ENCODE measurements at places on chromosomes 11 and 22.

GRCh38 chr22:25969901-25970300, 199.4 kb upstream of the SEZ6L start:
- no peak for DNase-seq

- no peak for DNase-seq
These were observed 8.8 kb upstream of the MED17 start for GRCh38 chr11:93775289-93775688.

DNA sequence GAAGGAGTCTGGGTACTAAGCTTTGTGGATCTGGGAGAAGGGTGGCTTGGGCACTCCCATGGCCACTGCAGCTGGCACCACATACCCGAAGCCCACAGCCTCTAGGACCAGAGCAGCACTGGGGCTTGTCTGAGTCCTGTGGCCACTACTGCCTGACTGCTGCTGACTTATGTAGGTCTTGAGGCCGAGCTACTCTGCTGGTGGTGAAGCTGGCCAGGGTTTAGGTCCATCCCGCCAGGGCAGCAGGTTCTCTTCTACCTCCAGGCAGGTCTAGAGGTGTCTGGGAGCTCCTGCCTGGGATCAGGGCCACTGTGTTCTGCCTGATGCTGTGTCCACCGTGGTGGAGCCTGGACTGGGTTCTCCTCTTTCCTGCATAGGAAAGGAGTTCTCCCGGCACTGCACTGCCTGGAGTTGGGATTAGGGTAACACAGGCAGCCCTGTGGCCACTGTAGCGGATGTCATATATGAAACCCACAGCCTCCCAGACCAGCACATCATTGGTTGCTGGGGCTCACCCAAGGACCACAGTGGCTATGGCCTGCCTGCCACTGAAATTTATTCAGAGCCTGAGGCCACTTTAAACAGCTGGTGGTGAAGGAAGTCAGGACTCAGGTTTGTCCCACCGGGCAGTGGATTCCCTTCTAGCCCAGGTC, 109.8 kb upstream of the SERPIND1 start:
- DNase-seq, result no peak

- DNase-seq, result no peak
These were observed 1.0 kb downstream of the LMO1 start for GRCh38 chr11:8262552-8263108.

DNA sequence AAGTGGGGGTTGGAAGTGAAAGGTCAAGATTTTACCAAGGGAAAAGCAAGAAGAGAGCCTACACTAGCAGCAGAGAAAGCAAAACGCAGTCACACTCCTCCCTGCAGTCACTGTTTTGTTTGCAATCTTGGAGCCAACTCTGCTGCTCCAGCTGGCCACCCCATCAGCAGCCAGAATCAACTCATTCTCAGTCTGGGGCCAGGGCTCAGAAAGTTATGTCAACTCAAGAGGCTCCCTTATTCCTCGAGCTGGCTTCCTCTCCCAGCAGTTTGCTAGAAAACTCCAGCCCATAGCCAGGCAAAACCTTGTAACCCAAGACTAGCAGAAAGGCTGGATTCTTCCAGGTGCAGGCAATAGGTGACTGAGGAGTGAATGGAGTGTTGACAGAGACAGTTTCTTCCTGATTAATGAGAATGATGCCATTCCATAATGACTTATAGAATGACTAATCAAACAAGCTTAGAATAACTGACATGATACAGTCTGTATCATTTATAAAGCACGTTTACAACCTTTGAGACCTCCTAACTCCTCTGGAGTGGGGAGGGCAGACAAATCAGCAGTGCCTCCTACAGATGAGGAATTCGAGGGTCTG, 53.4 kb downstream of the P4HA3 start:
- peak; percentile 48 for DNase-seq

GRCh38 chr11:114358716-114359115, 41.6 kb downstream of the C11orf71 start:
- no peak for DNase-seq

- DNase-seq, result no peak
These were observed 21.6 kb downstream of the DGCR6L start for GRCh38 chr22:20298110-20298802.

DNA sequence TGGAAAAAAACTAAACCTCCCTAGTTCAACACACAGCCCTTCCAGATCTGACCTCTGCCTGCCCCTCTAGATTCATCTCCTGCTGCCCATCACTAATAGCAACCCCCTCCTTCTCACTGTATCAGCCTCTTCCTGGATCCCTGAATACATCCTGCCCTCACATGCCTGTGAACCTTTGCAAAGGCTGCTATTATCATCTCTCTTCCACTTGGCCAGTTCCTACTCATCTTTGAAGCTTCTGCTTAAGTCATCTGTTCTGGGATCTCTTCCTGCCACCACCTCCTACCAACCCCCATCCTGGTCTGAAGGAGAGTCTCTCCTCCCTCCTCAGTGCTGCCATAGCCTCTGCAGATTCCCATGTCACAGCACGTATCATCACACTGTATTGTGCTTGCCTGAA, 38.0 kb upstream of the AMOTL1 start:
- DNase-seq, result no peak

DNA sequence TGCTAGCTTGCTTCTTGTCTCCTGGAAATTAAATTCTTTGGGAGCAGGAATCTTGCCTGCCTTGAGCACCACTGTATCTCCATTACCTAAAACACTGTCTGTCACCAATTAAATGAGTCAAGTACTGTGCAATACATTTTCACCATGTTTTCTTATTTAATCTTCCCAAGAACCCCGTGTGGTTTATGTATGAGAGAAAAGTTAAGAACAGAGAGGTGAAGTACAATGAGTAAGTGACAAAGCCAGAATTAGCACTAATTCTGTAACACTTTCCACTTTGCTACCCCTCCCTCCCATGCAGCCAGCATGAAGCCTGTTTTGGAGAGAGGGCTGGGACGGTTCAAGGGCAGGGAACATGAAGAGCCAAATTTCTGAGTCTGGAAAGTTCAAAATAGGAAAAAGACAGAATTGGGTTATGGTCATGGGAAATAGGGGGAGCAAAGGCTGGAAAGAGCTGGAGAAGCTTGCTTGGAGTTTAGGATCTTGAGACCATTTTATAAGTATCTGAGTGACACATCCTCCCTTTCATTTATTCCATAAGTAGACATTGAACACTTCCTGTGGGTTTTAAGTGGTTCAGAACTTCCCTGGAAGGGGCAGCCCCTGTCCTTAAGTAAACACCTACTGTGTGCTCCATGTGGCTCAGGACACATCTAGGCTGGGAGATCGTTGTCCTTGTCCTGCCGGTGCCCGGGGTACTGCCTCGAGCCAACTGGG, 60.5 kb upstream of the CHST1 start:
- DNase-seq, result no peak

GRCh38 chr22:35311551-35311999, 11.9 kb downstream of the TOM1 start:
- no peak for DNase-seq

DNA sequence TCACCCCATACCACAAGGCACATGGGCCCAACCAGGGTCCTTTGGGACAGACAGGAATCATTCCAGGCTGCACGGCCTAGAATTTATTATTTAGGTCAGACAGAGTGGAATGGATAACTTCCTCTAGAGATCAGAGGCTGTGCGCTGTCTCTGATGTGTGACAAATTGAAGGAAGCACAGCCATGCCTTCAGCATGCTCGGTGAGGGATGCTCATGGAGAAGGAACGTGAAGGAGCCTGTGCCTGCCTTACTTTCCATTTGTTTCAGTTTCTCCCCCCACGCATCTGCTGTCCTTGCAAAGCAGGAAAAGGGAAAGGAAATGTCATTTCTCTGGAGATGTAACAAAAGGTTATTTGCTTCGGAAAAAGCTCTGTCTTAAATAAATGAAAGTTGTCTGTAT, 644.1 kb downstream of the OPCML start:
- DNase-seq, result no peak

- no peak for DNase-seq
These were observed 34.3 kb upstream of the KLHL35 start for GRCh38 chr11:75467311-75467710.

GRCh38 chr11:133163463-133164419, 368.6 kb downstream of the OPCML start:
- DNase-seq, result peak; percentile 75

DNA sequence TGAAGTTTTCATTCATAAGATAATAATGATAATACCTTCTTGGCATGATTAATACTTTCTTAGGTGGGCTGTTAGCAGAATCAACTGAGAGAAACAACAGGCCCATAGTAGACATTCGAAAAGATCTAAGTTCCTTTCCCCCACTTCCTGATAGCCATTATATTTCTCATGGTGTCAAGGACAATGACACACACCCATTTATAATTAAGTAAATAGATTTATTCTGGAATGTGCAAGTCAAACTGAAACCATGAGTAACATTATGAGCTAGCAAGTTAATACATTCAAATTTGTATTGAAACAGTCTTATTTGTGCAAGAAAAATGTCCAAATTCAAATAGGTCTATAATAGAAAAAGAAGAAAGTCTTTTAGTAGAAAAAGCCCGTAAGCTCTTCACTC, 301.1 kb downstream of the GUCY1A2 start:
- no peak for DNase-seq

DNA sequence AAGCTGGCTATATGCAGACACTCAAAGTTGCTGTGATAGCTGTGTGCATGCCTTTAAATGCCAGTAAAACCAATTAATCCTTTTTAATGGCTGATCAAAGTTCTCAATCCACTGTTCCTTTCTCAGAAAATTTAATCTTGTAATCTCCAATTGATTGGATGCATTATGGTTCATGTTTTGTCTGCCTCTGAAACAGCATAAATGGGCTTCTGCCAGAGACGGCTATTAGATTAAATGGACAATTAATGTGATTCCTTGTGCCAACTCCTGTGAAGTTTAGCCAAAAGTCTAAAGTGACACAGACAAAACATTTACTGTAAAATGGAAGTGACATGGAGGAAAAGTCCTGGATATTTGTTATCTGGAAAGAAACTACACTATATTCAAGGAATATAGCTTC, 952.5 kb upstream of the FAT3 start:
- no peak for DNase-seq

GRCh38 chr11:68461575-68461917, 994 bp downstream of the PPP6R3 start:
- no peak for DNase-seq

DNA sequence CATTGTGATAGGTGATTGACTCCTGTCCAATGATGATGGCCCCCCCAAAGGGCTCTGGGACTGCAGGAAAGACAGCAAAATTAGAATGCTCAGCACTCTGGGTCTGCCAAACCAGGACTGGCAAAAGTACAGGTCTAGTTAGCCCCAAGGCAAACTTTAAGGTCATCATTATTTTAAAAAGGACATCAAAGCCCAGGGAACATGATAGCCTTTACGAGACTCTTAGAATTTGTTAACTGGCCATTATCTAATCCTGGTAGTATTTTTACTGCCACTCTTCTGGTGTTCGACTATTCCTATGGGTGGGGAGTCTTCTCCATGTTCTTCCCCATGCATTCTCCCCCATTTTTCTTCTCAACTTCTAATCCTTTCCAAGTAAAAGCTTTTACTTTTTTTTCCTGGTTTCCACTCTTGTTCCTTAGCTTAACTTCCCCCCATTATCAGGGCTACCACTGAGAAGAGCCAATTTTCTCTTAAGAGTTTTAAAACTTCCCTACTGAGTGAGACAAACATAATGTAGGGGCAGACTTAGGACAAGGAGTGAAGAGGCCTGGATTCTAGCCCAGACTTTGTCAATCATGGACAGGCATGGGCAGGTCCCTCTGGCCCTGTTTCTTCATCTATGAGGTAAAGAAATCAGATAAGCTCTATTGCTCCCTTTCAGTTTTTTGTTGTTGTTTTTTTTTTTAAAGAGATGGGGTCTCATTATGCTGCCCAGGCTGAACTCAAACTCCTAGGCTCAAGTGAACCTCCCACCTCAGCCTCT, 7.1 kb downstream of the DDB1 start:
- no peak for DNase-seq

DNA sequence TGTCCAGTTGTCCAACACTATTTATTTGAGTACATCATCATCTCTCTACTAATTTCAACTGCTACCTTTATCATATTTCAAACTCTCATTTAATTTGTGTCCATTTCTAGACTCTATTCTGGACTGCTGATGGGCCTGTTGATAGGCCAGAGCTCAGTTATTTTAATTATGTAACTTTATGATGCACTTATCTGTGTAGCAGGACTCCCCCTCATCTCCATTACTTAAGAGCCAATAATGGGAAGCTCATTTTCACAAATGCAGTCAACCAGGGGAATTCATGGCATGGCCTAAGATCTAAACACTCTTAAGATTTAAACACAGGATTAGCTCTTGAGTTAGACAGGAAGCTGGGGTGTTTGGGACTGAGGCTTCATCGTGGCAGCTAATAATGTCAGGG, 21.4 kb downstream of the KCNQ1OT1 start:
- DNase-seq, result no peak

- peak; percentile 17 for DNase-seq
These were observed 15.7 kb downstream of the SLN start for GRCh38 chr11:107696140-107696539.

DNA sequence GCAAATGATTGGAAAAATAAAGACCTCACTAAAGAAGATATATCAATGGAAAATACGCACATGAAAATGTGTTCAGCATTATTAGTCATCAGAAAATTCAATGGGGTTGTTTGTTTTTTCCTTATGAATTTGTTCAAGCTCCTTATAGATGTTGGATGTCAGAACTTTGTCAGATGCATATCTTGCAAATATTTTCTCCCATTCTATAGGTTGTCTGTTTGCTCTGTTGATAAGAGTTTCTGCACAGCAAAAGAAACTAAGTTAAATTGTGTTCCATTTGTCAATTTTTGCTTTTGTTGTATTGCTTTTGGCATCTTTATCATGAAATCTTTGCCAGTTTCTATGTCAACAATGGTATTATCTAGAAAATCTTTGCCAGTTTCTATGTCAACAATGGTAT, 633.9 kb upstream of the CHORDC1 start:
- no peak for DNase-seq

DNA sequence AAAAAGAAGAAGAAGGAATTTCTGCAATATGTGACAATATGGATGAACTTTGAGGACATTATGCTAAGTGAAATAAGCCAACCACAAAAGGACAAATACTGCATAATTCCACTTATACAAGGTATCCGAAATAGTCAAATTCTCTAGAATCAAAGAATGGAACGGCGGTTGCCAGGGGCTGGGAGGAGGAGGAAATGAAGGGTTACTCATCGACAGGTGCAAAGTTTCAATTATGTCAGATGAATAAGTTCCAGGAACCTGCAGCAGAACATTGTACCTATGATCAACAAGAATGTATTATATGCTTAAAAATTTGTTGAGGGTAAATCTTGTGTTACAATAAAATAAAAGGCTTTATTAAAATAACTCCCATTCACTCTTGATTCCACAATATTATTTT, 49.0 kb downstream of the SC5D start:
- DNase-seq, result no peak
